ENCODE measurements at places on chromosomes 5 and 9.

DNA sequence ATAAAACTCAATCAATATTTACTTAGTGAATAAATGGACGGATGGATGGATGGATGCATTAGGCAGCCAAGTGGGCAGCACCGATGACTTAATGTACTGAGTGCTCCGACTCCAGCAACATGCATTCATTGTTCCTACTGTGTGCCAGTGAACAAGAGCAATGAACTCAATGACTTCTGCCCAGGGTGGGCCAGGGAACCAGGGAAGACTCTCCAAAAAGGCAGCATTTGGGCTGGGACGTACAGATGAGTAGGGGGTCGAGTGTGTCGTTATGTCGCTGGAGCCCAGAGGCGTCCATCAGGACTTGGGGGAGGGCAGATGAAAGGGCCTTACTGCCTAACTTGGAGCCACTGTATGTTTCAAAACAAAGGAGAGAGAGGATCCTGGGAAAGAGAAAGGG is 126.4 kb downstream of the KCNIP1 start:
- DNase-seq: no peak

DNA sequence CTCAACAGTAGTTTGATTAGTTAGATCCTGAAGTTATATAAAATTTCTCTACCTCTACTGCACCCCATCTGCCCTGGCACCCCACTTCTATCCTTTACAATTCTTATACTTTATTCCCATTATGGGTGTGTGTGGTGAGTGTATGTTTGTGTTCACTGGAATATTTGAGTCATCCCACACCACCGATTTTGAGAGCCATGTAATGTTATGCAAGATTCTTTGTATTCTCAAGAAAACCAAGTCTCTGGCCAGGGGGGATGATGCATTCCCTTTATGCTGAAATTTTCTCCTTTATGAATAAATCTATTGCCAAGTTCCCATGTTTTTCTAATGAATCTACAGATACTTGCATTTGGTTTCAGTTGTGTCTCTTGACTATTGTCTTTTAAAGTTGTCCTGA is 266.8 kb downstream of the ARHGEF28 start:
- no peak for DNase-seq

- no peak for DNase-seq
Observed at GRCh38 chr5:87020099-87020934, 247.4 kb upstream of the RASA1 start.

GRCh38 chr5:59143926-59144333 is 561.1 kb downstream of the RAB3C start:
- DNase-seq: no peak

DNA sequence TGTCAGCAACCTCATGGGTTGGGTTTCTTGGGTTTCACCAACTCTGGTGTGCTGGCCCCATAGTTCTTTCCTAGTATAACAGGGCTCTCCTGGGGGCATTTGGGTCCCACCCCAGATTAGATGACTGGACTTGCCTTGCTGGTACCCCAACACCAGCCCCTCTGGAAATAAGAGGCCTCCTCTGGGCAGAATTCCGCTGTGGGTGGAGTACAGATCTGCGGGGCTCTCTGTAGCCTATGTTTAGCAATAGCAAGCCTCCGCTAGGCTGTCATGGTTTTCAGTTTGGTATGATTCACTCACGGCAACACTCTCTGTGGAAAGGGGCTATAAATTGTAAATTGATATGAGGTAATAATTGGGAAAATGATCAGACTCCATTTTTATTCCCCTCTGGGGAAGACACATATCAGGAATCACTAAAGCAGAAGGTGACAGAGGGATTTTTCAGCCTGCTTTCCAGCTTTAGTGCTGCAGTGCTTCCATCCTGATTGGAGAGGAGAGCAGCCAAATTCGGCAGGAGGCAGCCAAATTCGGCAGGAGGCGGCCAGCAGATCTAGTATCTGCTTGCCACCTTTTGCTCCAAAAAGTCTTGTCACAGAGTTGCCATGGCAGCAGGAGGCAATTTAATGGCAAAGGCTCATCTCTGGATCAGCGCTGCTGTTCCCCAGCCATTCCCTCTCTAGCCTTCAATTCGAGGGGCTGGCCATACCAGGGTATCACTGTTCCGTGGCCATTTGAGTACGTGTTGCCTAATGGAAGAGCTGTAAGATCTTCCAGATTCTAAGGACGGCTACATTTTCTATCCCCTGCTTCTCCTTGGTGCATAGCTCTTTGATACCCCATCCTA is 84.6 kb downstream of the SLC44A1 start:
- DNase-seq: no peak

DNA sequence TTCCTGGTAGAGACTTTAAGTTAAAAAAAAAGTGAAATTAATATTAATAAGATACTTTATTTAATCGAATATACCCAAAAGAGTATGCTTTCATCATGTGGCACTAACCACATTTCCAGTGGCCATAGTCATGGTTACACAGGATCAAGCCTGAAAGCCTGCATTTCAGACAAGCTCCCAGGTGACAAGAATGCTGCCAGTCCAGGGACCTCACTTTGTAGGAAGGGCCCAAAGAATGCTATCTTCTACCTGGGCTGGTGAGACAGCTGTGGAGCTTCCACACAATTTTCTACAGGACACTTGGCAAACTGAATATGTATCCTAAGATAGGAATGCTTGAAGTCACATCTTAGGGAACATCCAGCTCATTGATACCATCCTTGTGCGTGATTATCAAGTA is 203.8 kb downstream of the AUH start:
- no peak for DNase-seq

GRCh38 chr5:61215996-61216395 is 53.7 kb upstream of the SMIM15 start:
- no peak for DNase-seq

DNA sequence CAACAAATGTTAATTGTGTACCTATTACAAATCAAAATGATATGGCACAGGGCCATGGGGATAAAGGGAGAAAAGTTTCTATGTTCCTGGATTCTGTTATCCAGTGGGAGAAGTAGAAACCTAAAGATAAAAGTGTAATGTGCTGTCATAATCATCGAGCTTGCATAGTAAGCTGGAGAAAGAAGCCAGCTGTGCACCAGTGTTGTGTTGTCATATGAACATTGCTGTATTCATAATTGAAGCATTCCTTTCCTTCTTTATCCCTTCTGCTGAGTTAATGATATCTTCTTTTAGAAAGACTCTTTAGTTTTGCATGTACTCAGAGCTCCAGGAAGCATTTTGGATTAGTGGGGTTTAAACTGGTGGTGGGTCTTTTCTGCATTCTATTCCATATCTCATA is 39.5 kb downstream of the NTRK2 start:
- no peak for DNase-seq

DNA sequence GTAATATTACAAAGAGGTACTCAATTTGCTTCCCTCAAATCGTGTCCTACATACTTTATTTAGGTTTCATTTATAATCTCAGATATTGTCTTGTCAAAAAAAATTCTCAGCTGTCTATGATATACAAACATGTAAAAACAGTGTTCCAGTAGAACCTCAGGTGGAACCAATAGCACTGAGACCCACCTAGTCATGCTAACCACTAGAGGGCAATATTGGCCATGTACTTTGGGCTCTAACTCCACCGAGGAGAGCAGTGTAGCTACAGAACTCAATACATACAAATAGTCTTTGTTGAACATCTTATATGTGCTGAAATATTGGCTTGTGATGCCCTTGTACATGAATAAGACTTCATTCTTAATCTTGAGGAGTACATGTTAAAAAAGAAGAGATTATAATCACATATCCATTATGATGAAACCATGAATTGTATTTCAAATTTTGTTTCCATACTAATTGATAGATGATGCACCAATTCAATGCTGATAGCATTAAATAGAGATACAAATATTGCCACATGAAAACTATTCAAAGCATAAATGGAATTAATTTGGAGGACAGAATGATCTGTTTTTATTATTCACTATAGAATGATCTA is 71.2 kb upstream of the CNTLN start:
- peak; percentile 65 for DNase-seq

DNA sequence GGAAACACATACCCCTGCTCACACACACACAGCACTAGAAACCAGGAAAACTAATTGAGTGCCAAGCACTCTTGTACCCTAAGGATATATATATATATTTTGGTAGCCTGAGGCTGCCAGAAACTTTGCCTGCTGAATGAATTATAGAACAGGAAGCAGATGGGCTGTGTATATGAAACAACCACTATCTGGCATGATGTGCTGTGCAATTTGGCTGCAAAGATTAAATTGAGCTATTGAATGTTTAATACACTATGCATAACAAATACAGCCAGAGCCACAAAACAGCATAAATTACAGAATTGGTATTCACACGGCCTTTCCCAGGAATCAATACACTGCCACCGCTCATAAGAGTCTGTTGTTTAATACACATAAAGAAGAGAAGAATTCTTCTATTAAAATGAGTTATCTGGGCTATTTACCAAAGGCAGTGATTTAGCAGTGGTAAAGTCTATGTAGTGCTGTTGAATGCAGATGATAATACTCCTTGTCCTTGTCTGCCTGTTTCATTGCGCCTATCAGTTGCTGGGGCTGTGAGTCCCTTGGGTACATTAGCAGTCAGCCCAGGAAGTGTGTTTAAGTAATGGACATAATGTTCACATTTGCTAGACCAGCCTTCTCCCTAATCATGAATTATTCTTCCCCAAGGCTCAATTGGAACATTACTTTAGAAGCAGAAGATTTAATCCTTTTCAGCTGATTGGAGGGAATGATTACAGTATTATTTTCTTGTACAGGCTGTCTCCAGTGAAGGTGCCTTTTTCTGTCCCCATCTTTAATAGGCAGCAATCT is 294.3 kb downstream of the TLE1 start:
- no peak for DNase-seq

DNA sequence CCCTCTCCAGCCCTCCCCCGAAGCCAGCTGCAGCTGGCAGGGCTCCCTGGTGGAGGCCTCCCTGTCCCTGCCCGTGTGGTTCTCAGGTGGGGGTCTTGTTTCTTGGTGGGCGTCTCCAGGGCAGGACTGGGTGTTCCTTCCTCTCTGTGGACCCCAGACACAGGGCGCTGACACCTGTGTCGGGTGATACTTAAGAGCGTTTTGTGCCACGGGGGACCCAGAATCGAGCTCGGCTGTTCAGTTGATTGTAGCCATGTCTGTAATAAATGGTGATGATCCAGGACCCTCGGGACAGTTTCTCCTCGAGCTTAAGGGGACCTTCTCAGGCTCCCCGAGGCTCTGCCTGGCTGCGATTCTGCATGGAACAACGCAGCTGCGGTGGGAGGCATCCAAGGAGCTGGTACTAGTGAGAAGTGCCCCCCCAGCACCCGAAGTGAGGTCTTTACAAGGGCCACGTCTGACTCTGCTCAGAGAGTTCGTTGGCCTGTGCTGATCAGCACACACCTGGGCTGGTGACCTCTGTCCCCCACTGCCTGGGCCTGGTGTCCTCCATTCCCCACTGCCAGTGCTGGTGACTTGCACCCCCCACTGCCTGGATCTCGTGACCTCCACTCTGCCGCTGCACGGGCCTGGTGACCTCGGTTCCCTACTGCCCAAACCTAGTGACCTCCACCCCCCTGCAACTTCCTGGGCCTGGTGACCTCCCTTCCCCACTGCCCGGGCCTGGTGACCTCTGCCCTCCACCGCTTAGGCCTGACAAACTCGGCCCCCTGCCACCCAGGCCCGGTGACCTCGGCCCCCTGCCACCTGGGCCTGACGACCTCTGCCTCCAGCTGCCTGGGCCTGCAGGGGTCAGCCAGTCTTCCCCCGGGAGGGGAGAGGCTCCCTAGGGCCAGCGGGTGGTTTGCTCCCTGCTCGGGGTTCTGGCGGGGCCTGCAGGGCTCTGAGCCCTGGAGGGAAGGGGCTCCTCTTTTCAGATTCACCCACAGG is 36.0 kb downstream of the NDUFS6 start:
- DNase-seq: no peak

- no peak for DNase-seq
Observed at GRCh38 chr5:10591159-10591558, 27.3 kb downstream of the ANKRD33B start.

- no peak for DNase-seq
Observed at GRCh38 chr5:31626156-31626555, 12.8 kb upstream of the PDZD2 start.

- no peak for DNase-seq
Observed at GRCh38 chr9:112761912-112762655, 11.5 kb downstream of the SNX30 start.

- no peak for DNase-seq
Observed at GRCh38 chr5:134938030-134938429, 29.7 kb upstream of the CATSPER3 start.

GRCh38 chr9:137521405-137521985 is 28.7 kb downstream of the PNPLA7 start:
- no peak for DNase-seq

- no peak for DNase-seq
Observed at GRCh38 chr5:5886812-5887486, 464.5 kb downstream of the ICE1 start.

DNA sequence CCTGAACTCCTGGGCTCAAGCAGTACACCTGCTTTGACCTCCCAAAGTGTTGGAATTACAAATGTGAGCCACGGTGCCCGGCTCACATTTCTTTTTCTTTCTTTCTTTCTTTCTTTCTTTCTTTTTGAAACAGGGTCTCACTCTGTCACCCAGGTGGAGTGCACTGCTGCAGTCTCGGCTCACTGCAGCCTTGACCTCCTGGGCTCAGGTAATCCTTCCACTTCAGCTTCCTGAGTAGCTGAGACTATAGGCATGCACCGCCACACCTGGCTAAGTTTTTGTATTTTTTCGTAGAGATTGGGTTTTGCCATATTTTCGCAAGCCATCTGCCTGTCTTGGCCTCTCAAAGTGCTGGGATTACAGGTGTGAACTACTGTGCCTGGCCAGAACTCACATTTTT is 183.7 kb downstream of the CCDC171 start:
- no peak for DNase-seq

DNA sequence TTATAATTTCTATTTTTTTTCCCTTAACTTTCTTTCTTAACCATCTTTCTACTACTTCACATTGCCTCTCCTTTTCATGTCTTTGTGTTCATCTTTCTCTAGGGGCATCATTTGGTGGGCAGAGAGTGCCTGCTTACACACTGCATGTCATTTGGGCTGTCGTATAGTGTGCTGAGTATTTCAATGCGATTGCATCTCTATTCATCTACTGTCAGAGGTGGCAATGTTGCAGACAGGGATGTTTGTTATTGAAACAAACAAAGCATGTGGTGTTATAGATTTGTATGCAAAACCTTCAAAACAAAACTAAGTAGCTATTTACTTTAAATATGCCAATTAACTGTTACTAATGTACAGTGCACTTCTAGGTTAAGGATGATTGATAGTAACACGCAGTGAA is 141.1 kb upstream of the MEF2C start:
- DNase-seq: no peak

All from hematopoietic multipotent progenitor cell treated with erythropoietin and hydrocortisone succinate and interleukin-3 and kit ligand, for 8 days (in vitro differentiated cells).